ENCODE measurements at places on chromosomes 3 and 15.
A peak's percentile ranks its signal among the peaks of the same experiment; 100 is the strongest.

DNA sequence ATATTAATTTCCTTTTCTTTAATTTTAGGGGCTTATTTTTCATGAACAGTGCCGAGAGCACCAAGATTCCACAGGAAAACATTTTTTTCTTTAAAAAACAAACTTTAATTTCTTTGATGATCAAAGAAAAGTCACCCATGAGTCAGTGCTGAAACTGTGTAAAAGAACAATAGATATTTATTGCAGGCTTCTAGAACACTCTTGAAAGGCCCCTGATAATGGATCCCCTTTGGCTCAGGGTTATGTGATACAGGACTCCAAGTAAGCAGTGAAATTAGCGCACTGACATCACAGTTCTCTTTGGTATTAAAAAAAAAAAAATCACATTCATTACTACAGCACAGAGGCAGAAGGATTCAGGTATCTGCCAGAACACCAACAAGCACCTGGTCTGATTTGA is 66.1 kb upstream of the MYZAP start:
- DNase-seq = no peak

GRCh38 chr3:159803459-159803858 is 185.2 kb upstream of the IL12A start:
- no peak for DNase-seq

- DNase-seq = no peak
Measured at GRCh38 chr3:17399586-17399985, 342.8 kb downstream of the TBC1D5 start.

DNA sequence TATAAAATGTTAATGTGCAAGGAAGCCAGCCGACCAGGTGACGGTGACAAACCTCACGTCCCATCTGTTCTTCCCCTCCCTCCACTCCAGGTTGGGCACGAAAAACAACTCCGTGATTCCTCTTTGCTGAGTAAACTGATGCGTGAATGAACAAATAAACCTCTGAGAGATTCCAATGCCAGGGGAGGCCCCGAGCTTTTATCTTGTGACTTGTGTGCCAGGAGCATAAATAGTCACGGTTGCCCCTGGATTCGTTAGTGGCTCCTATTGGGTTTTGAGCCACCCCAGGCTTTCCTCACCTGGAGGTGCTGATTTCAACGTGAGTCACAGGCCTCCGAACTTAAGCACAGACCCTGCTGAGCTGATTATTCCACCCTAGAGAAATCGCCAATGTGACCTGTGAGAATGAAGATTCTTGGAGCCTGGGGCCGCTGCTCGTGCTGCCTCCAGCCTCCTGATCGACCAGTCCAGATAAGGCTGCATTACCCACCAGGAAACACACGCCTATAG is 119.2 kb downstream of the SHQ1 start:
- DNase-seq = peak; percentile 90

GRCh38 chr3:81790117-81790516 is 28.7 kb upstream of the GBE1 start:
- no peak for DNase-seq

- DNase-seq = peak; percentile 75
Measured at GRCh38 chr3:45143673-45144671, 2.2 kb downstream of the CDCP1 start.

DNA sequence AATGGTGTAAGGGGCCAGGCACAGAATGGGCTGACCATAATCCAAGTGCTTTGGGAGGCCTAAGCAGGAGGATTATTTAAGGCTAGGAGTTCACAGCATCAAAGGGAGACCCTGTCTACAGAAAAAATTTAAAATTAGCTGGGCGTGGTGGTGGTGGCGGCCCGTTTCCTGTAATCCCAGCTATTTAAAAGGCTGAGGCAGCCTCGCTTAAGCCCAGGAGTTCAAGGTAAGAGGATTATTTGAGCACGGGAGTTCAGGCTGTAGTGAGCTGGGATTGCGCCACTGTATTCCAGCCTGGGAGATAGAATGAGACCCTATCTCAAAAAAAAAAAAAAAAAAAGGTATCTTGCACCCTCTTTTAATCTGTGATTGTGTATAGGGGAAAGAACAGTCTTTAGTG is 1.9 kb downstream of the TMA7 start:
- DNase-seq = no peak

- DNase-seq = no peak
Measured at GRCh38 chr15:75725719-75726607, 13.3 kb upstream of the CSPG4 start.

DNA sequence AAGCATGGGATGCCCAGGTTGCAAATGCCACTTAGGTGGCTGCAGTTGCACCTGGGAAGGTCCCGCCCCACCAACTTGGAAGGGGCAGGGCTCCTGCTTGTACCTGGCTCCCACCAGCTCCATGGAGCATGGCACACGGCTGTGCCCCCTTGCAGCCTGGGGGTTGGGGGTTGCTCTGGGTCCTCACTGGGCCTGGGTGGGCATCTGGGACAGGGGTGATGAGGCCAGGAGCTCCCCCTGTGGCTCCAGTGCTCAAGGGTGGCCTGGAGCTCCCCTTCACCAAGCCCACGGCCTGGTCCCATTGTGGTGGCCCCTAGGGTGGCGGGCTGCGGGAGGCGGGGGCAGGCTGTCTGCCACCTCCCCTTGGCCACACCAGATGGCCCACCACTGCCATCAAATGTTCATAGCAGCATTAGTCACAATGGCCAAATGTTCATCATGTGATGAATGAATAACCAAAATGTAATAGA is 36.7 kb downstream of the GHSR start:
- DNase-seq = no peak

DNA sequence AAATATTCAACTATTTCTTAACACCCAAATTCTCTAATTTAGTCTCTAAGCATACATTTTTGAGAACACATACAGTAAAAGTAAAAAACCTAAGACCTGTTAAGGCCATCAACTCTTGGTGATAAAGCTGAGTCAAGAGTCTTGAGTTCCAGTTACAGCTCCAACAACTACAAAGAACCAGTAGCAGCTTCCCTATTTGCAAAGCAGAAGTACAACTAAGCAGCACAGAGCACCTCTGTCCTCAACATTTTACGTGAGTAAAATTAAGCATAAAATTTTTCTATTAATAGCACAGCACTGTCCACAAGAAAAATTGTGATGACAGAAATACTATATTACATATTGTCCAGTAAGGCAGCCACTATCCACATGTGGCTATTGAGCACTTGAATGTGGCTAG is 4.4 kb downstream of the PCOLCE2 start:
- DNase-seq = no peak

DNA sequence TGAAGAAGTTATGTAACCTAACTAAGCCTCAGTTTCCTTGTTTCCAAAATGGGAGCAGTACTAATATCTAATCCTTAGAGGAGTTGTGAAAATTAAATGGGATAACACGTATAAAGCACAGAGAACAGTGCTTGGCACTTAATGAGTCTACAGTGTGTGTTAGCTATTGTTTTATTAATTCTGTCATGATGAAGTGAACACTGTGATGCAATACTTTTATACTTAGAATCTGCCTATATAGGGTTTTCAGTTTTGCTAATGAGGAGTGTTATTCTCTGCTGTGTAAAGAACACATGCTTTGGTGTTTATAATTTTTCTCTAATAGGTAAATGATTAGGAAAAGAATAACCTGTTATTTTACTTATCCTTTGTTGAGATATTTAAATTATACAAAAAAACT is 65.2 kb downstream of the MBNL1 start:
- DNase-seq = no peak

GRCh38 chr3:5010706-5011554 is 31.7 kb downstream of the BHLHE40 start:
- DNase-seq = peak; percentile 27

DNA sequence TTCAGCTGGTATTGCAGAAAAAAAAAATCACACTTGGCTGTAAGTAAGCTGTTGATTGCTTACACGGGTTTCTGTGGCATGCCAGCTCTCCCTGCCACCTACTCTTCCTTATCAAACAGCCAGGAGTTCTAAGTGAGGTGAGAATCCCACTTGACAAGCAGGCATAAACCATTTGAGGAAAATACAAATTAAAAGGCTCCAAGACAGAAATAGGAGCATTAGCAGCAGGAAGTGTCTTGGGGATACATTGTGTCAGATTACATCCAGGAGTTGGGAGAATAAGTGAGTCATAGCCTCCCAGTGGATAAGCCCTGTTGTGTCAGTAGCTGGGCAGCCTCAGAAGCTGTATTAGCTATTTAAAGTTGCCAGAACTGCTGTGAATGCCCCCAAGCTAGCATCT is 256.0 kb downstream of the CNTN4 start:
- DNase-seq = peak; percentile 69

DNA sequence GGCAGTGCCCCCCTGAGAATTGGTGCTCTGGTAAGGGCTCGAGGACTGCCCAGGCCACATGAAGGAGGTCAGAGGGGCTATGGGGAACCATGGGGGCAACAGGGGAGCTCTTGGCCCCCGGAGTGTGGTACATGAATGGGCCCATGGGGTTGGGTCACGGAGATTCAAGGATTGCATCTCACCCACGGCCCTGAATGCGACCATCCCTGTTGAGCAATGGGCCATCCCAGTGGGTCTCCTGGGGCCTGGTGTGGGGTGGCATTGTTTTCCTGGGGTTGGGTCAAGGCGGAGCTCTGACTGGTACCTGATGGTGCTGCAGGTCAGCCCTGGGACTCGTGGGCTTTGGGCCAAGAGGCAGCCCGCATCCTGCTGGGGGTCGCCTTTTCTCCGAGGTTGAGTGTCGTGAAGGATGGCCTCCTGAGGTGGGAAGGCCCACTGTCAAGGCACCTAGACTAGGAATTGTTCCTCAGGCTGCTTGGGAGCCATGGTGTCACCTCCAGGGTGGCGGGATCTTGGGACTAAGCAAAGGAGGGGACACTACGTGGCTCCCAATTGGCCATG is 198.3 kb downstream of the UBE3A start:
- DNase-seq = no peak

GRCh38 chr3:98734306-98734705 is 28.8 kb upstream of the ST3GAL6 start:
- no peak for DNase-seq

- no peak for DNase-seq
Measured at GRCh38 chr3:62371720-62372591, 1.4 kb downstream of the FEZF2 start.

Measured in kidney tubule cell (primary cell).